ENCODE measurements at places on chromosomes 4 and X.

- DNase-seq, result peak; percentile 64
Observed at GRCh38 chr4:184281231-184282139, 63.8 kb upstream of the ENPP6 start.

DNA sequence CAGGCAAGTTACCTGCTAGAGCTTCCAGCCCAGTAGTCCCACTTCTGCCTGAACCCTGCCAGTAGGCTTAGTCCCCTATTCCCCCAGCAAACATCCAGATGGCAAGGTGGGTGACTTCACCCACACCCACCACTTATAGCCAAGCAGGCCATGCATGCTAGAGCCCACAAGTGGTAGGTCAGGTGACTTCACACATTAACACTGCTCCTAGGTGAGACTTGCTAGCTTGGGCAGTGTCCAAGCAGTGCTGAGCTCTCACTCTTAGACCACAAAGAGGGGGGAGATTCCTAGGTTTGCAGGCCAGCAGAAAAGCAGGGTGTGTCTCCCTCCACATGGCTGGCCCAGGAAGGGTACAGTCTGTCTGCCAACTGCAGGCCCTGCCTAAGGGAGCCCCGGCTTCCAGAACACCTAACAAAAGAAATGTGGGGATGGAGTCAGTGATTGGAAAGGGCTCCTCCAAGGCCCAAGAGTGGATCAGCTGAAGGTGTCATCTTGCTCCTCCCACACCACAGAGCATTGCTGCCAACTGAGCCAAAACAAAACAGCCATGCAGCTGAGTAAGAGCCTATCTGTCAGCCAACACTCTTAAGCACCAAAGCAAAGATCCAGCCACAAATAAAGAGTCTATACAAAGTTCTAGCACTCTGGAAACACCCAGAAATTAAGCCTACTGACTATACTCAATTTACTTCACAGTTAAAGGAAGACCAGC lies 158.1 kb upstream of the USP38 start:
- DNase-seq, result no peak

- no peak for DNase-seq
Observed at GRCh38 chr4:3514806-3515501, 17.3 kb downstream of the LRPAP1 start.

GRCh38 chr4:139833151-139833910 lies 167.7 kb downstream of the MGST2 start:
- DNase-seq, result no peak
